ENCODE measurements at places on chromosomes 6 and 20.

DNA sequence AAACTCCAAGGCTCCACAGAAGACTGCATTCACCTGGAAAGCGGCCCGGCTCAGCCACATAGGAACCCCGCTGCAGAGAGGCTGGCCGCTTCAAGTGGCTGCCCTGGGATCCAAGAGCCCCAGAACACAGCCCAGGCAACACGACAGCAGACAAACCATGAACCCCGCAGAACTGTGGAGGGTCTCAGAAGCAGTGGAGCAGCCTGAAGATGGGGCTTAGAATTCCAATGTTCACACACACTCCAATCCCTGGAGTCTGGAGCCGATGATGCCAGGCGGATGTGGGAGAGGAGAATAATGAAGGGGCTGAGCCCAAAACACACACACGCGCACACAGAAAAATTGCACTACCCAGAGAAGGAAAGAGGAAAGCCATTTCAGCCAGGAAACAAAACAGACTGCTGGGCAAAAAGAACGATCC, 52.4 kb downstream of the NINL start:
- DNase-seq: no peak

GRCh38 chr6:20182069-20182468, 30.2 kb downstream of the MBOAT1 start:
- no peak for DNase-seq

DNA sequence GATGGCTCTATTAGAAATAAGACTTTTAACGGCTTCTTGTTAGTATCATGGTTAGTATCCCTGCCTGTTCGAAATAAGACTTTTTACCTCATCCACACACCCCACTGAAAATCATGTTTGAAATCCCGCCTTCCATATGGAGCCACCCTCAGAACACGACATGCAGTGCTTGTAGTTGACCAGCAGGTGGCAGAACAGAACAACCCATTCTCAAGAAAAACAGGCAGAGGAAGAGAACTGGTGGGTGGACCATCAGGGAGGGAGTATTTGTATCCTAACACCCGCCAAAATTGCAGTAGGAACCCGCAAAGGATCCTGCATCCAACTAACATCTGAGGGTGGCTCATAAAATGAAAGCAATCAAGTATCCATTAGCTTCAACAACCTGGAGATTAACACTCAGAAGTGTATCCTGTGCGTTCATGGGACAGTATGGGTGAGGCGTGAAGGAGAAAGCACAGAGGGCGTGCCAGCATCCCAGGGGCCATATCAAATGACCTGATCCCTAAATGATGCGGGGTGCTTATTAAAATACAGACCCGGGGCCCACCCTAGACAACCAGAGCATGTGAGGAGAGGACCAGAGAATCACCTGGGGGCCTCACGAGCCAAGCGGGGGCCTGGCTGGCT, 89.6 kb upstream of the NHSL1 start:
- peak; percentile 7 for DNase-seq

DNA sequence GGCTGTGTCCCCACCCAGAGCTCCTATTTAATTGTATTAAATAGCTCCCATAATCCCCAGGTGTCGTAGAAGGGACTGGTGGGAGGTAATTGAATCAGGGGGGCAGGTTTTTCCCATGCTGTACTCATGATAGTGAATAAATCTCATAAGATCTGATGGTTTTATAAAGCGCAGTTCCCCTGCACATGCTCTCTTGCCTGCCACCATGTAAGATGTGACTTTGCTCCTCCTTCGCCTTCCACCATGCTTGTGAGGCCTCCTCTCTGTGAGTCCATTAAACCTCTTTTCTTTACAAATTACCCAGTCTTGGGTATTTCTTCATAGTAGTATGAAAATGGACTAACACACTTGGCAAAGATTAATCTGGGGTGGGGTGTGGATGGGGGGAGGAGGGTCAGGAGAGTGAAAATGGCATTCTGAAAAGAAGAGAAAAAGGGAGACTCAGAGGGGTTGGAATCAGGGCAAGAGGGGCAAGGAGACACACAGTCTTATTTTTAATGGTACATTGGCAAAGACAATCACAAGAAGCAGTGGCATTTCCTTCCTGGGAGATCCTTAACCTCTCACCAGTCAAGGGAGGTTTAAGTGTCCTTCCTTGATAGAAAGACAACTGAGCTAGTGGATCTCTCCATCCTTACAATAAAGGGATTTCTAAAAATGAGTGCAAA, 37.5 kb upstream of the NOX3 start:
- no peak for DNase-seq

GRCh38 chr20:45343532-45344167, 4.6 kb downstream of the SDC4 start:
- DNase-seq: no peak

DNA sequence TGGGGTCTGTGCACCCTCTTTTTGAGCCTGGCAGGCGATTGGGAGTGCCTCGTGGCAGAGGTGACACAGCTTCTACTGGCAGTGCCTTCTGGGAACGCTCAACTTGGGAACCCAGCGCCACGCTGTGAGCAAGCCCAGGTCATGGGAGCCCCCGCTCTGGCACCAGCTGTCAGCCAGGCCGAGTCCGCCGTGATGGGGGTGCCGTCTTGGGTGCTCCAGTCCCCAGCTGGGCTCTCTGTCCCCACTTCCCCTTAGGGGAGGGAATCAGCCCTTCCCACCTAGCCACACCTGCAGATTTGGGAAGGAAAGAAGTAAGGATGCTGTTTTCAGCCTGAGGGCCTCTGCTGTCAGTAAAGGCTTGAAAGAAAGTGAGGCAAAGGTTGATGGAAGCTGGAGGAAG, 31.0 kb upstream of the NTSR1 start:
- DNase-seq: no peak

GRCh38 chr6:71452697-71453370, 164.2 kb downstream of the OGFRL1 start:
- DNase-seq: no peak

GRCh38 chr20:50409495-50409894, 100.7 kb upstream of the PTPN1 start:
- no peak for DNase-seq

DNA sequence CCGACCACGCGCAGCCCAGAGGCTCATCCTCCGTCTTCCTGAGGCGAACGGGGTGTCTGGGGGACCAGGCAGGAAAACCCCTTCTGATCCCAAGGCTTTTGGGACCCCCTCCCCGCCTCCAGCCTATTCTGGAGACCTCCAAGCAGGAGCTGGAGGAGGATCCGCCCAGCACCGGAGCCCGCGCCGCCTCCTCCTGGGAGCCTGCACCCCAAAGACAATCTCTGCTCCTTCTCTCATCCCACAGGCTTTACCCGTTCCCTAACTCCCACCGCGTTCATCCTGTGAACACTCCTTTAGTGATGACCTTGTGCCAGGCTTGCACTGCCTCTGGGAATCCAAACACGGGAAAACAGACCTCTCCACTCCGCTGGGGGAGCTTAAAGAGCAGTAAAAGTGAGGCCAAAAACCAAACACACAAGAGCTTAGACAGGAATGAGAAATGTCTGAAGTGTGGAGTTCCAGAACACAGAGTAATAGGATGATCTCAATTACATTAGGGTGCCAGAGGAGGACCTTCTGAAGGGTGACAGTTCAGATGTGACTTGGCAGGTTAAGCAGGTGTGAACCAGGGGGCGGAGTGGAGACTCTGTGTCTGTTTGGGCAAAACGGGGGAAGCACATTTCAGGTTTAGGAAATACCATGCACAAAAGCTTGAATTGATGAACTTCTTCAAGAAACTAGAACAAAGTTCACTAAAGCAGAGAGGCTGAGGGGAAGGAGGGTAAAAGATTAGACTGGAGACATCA, 7.6 kb downstream of the HLA-DRB5 start:
- DNase-seq: no peak

DNA sequence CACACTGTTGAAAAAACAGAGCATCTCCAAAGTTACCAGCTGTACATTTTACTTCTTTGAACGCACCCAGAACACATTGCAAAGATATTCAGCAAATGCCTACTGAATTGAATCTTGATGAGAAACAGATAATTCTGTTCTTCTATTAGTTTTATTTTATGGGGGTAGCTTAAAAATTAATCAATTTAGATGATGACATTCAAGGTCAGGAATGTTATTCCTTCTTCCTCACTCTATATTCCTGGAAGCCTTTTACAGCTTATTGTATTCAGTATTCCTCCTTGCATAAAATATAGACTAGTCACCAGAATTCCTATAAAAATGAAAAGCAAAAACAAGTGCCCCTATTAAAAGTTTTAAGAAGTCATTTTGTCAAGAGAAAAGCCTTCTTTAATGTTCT, 21.4 kb upstream of the GMDS start:
- no peak for DNase-seq

DNA sequence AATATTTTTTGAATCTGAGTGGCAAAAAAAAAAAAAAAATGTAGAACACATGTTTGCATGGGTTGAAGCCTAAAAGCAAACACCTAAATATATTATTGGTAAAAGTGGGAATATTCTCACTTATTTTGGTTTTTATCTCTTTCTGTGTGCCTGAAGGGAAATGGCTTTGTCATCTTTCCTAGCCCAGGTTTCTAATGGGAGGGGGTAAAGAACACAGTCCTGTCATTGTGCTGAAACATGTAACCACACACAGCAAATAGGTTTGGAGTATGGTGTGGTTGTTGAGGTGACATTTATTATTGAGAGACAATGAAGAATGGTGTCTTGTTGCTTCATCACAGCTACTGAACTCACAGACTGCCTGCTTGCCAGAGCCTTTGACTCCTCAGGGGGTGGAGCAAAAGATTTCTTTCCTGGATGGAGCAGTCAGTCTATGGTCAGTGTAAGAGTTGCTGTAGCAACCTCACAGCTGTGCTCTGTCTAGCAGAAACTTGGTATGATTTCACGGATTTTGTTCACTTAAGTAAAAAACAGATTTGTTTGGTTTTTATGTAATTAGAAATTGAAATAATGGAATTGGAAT, 70.2 kb downstream of the CEP57L1 start:
- DNase-seq: no peak

- DNase-seq: no peak
Measured at GRCh38 chr20:54223285-54223684, 15.4 kb downstream of the PFDN4 start.

- DNase-seq: no peak
Measured at GRCh38 chr6:63014290-63014689, 197.0 kb upstream of the FKBP1C start.
